ENCODE measurements at places on chromosomes 7 and 10.

DNA sequence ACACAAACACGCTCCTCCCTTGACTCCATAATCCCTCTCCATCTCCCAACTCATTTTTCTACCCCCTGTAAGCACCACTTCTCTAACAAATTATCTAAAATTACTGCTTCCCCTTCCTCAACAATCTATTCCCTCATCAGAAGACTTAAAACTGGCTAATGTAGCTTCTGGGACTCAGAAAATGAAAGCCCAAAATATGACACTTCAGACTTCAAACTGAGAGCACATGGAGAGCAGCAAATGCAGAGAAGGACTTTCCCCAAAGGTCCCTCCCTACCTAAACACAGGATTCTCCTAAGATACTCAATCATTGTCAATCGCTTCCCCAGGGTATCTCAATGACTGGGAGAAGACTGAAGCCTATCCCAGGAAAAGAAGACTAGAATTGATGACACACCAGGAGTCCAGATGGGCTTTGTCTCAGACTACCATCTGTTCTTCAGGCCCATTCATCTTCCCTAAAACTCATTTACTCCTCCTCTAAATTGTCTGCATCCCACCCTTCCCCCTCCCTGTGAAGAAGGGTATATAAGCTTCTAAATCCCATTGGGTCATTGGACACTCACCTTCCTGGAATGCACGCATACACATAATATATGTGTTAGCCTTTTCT lies 39.2 kb downstream of the ST8SIA6 start:
- no peak for DNase-seq

- DNase-seq, result no peak
Measured at GRCh38 chr10:48976196-48976595, 36.6 kb upstream of the LRRC18 start.

DNA sequence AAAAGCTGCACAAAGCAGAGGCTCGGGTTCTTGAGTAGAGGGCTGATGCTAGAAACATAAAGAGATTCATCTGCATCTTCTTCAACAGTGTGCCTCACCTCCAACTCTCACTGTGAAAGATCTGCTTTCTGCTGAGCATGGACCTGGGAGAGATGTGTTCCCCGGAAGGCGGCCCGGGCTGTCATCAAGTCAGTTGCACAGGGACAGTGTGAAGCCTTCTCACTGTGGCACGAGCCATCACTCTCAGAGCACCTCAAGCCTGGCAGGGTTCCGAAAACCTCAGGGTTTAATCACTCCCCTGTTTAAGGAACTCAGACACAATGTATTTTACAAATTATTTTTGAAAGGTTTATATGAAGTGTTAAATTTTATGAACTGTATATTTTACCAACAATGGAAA lies 98.7 kb downstream of the RBM20 start:
- DNase-seq, result no peak

- DNase-seq, result no peak
Measured at GRCh38 chr10:6399231-6399741, 180.8 kb downstream of the PRKCQ start.

GRCh38 chr10:111161109-111161874 lies 84.5 kb downstream of the ADRA2A start:
- DNase-seq, result no peak

DNA sequence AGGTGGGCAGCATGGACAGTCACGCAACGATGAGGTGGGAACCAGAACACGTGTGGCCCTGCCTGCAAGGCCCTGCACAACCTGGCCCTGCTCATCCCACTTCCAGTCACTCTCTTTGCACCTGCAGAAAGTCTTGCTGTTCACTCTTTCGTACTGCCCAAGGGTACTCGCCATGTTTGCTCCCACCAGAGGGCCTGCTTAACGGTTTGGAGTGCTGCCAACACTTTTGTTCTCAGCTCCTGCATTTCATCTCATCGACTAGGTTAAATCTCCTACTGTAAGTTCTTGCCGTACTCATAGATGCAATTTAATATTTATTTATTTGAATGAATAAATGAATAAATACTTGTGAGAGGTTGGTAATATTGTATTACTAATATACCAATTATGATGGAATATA lies 315.3 kb downstream of the SDK1 start:
- DNase-seq, result no peak

DNA sequence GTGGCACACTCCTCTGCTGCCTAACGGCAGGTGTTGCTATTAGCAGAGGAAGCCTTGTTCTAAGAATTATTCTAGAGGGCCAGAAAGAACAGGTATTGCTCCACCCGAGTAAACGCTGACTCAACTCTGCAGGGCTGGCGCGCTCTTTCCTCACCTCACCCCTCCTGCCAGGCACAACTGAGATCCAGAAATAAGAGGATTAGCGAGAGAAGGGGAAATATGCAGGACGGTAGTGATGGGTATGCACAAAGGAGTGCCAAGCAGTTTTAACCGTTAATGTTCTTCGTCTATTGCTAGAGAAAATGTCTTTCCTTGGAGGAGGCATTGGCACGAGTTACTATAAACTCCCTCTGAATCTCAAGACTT lies 369 bp upstream of the SCIN start:
- no peak for DNase-seq

- DNase-seq, result no peak
Measured at GRCh38 chr10:7361316-7361715, 49.5 kb downstream of the SFMBT2 start.

GRCh38 chr10:70537398-70538194 lies 59.0 kb downstream of the PALD1 start:
- no peak for DNase-seq

- no peak for DNase-seq
Measured at GRCh38 chr7:137354396-137354795, 10.9 kb upstream of the PTN start.

DNA sequence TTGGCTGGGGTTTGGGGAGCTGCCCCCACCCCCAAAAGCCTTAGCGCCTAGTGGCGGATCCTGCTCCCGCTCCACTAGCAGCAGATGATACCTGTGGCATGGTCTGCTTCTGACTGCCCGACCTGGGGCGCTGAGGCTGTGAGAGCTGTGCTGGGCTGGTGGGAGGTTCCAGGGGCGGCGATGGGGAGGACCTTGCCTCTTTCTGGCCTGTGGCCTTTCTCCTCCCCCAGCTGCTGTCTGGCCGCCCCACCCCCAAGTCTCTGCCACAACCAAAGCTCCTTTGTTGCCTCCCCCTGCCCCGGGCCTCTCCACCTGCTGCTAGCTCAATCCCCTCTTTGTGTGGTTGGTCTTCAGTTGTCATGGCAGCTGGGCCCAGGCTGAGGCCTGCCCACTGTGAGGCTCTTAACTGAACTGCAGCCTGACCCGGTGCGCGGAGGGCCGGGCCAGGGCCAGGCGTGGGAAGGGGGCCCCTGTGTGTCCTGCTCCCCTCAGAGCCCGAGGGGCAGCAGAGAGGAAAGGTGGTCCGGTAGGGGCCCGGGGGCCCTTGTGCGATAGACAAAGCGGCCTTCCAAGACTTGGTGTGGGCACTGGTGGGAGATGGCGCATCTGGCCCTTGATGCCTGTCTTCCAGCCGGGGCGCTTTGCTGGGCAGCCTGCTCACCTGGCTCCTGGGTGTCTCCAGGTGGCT lies 4.7 kb downstream of the ZNF775 start:
- no peak for DNase-seq

DNA sequence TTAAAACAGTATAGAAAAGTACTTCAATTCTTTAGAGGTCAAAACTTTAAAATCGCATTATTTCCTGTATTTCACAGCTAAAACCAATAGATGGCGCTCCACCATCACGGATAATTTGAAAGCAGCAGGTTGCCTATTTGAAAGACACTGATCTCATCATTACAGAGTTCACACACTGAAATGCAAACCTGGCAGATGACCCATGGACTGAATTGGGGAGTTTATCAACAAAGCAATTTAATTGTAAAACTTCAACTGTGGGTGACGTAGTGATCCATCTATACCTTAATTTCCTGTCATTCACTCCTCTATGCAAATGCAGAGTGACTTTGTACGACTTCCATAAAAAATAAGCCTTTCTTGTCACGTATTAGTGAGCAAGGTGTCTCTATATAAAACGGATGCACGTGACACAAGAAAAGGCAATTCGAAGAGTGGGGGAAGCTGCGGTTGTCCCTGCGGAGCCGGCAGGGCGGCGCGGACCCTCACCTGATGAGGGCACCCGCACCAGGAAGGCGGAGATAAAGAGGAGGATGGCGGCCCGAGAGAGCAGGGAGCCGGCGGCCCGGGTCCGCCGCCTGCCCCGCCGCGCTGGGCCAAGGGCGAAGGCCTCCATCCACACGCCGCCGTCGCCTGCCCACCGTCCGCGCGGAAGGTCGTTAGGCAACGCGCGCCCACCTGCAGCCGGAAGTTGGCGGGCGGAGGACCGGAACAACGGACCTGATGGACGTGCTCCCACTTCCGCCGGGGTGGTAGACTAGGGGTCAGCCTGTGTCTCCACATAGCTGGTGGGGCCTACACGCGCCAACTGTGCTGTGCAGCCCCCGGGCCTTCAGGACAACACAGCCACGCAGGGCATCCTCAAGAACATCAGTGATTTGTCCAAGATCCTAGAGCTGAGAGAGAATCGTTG lies at the start of gene ZPBP:
Gene ZPBP, minus strand, starts transcription at position 668 of the 913 bp plus-strand sequence. Its CDS starts 52 bp downstream, at position 616.
- DNase-seq, result peak; percentile 44

GRCh38 chr10:126240483-126240882 lies 147.8 kb downstream of the ADAM12 start:
- DNase-seq, result no peak

- DNase-seq, result no peak
Measured at GRCh38 chr7:46603780-46604179, 682.7 kb upstream of the IGFBP3 start.

DNA sequence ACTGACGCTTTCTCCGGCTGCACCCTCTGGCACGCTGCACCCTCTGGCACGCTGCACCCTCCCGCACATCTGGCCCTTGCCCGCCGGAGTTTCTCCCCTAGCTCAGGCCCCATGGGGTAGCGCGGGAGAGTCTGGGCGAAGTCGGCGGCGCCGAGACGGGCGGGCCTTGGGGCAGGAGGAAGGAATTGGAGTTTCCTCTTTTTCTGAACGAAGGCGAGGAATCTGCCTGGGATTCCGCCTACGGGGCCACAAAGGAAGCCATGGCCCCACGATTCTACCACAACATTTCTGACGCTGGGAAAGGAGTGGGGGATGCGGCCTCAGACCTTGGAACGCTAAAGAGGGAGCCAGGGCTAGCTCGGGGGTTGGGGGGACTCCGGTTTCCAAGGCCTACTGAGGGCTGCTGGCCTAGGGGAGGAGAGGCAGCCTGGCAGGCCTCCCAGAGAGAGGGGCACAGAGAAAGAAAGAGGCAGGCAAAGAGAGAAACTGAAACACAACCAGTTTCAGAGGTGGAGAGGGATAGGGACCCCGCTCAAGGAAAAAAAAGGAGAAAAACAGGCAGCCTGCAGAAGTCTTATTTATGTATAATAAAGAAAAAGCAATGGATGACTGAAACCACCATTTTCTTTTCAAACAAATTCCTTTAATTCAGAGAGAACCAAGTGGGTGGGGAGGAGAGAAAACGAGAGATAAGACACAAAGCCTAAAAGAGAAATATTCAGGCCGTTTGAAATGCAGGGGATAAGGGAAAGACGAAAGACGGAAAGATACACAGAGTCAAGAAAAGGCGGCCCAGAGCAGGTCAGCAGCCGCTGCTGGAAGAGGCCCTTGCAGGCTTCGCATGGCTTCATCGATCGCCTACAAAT lies 4.3 kb downstream of the TLX1 start:
- DNase-seq, result no peak

All from activated gamma-delta T cell treated with Interleukin-2 at 50 U/mL for 16 hours (primary cell).